Epithelial cell of proximal tubule (primary cell): ENCODE measurements at places on chromosomes 3 and 15. TPM values are rescaled to one million over a fixed set of nuclear protein-coding genes. Genes with fewer than 3 reads are reported as not detected.

Gene SERPINI2
- not detected in 2 replicates for total RNA-seq

Gene CTXND1
- not detected in 2 replicates for total RNA-seq

Gene XCR1
- total RNA-seq: not detected in 2 replicates

Gene RASGRP1
- total RNA-seq: 0.43 and 3.5 TPM in 2 replicates

Gene SAMMSON
- not detected in 2 replicates for total RNA-seq

Gene PLAAT1
- 2.1 and 4.8 TPM in 2 replicates for total RNA-seq

Gene KIF23
- total RNA-seq: 71.5 and 87.9 TPM in 2 replicates

Gene RASA2
- total RNA-seq: 10.1 and 15.1 TPM in 2 replicates

Gene ZBED2
- total RNA-seq: 2.4 and 14.7 TPM in 2 replicates

DNA sequence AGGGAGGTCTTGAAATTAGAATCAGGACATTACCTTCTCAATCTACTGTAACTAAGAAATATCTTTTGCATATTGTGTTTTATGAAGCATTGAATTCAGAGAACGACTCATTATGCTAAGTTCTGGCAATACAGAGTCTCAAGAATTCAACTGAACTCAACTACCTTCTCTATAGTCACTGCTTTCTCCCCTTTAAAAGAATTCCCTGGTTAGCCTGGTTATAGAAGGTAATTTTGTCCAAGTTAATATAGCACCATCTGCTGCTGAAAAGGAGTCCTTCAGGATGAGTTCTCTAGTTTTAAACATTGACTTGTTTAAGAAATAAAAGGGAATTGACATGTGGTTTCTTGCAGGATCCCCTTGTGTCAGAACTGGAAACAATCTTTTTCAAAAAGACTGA is 60.2 kb downstream of the IL16 start:
- DNase-seq: no peak

- no peak for DNase-seq
These were observed 2.1 kb downstream of the ACVR2B start for GRCh38 chr3:38455639-38456430.

DNA sequence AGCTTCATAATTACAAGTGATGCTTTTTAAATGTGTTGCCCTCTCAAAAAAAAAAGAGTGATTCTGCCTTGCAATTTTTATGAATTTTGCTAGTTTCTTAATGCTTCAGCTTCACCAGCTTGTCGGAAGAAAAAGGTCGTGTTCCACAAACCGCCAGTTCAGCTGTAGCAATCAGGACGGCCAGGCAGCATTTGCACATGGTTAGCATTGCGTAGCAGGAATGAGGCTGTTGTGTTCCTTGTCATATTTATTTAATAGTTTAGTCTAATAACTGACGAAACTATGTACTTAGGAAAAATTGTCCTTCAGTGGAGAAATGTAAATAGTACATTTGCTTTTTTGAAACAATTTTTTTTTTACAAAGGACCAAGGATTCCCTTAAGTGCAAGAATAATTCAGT is 64.9 kb upstream of the SELENOK start:
- DNase-seq: no peak

DNA sequence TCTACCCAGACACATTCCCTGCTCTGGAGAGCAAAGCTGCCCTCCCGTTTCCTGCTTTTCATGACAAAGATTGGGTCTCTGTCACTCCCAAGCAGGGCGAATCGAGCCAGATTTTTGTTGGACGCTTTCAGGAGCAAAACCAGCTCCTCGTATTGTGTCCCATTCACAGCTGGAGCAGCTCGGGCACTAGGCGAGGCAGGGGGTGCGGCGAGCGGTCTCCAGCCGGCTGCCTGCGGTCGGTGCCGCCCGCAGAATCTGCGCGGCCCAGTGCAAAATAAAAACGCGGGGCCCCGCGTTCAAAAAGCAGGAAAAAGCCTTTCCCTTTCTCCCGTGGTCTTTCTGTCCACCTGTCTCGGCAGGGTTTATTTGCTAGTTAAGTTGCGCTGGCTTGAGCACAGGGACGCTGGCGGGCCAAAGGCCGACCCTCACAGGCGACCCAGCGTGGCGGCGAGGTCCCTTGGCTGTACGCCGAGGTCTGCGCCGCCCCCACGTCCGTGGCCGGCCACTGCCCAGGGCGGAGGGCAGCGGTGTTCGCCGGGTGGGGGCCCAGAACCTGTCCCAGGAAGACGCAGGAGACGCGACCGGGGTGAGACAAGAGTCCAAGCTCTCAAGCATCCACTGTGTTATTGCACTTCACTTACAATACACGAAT is 71.2 kb downstream of the CYP19A1 start:
- DNase-seq: no peak

- DNase-seq: no peak
These were observed 241.0 kb upstream of the NR2F2 start for GRCh38 chr15:96089405-96090058.

DNA sequence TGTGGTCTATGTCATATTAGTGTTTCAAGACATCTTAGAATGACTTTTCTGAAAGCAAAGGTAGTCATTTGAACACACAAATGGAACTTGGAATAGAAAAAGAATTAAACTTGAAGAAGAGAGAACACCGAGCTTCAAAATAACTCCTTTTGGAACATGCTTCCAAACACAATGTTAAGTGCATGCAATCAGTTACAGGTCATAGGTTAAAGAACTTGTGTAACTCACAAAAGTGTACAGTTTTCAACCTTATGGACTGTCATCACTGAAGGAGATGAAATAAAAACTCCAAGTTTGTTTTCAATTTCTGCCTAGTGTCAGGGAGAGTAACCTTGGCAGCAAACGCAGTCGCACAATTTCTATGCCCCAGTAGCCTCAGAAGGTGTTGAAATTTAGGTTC is 192.9 kb upstream of the NECTIN3 start:
- no peak for DNase-seq

GRCh38 chr15:61216519-61216918 is 12.6 kb downstream of the RORA start:
- no peak for DNase-seq

DNA sequence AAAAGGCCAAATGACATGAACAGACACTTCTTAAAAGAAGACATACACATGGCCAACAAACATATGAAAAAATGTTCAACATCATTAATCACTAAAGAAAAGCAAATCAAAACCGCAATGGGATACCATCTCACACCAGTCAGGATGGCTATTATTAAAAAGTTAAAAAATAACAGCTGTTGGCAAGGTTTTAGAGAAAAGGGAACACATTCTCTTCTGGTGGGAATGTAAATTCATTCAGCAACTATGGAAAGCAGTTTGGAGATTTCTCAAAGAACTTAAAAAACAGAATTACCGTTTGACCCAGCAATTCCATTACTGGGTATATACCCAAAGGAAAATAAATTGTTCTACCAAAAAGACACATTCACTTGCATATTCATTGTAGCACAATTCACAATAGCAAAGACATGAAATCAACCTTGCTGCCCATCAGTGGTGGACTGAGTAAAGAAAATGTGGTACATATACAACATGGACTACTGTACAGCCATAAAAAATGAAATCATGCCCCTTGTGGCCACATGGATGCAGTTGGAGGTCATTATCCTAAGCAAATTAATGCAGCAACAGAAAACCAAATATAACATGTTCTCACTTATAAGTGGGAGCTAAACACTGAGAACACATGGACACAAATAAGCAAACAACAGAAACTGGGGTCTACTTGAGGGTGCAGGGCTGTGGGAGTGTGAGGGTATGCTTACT is 190.7 kb upstream of the MCTP2 start:
- DNase-seq: no peak

DNA sequence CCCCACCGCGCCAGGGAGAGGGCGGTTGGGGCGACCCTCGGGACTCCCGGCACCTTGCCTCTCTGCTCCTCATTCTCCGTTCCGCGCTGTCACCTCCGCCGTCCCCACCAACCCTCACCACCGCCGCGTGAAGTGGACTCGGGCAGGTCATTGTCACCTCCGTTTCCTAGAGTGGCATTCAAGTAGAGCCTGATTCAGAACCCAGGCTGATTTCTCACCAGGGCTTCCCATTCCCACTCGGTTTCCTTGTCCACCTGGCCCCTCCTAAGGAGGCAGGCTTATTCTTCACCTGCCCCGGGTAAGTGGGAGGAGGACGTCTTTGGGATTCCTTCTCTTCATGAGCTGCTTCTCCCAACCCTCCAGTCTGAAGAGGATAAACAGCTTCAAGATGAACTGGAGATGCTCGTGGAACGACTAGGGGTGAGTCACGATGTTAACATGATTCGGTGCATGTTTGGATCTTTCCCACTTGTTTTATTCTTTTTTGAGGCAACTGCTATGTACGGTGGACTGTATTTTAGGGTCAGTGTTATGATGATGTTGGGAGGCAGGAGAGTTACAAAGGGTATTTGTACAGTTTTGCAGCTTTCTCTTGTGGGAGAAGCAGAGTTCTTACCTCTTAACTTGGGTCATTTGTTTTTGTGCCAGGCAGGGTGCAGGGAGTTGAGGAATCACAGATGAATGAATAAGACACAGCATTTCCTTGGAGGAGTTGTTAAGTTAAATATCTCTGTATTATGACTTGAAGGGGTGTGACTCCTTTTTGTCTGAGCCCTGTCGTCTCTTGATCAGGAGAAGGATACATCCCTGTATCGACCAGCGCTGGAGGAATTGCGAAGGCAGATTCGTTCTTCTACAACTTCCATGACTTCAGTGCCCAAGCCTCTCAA is 692 bp downstream of the PSMD2 start:
- no peak for DNase-seq

DNA sequence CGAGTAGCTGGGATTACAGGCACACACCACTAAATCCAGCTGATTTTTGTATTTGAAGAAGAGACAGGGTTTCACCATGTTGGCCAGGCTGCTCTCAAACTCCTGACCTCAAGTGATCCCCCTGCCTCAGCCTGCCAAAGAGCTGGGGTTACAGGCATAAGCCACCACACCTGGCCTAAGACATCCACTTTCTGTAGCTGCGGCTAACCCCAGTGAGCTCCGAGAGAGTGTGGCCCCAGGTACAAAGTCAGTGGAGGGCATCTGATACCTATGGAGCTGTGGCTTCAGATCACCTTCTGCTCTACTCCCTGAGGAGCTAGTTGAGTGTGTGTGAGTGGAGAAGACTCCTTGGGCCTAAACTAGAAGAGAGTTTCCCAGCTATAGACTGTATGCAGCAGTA is 189.3 kb upstream of the TSC22D2 start:
- no peak for DNase-seq

GRCh38 chr15:59447367-59447766 is 9.4 kb downstream of the FAM81A start:
- DNase-seq: no peak

GRCh38 chr3:147654827-147655226 is 245.7 kb downstream of the ZIC1 start:
- DNase-seq: no peak

DNA sequence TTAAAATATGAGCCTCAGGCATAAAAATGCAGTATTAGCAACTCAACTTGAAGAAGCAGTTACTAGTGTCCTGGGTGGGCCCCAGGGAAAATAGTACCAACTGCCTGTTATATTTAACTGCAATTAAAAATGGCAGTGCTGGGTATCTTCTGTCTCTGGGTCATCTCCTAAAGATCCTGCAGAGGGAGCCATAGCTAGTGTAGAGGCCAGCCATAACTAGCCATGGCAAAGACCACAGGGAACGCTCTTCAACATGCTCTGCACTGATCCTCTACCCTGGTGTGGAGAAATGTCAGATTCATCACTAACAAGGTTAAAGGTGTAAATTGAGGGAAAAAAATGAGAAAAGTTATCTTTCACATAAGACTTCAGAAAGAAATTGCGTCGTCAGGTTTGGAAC is 181.3 kb downstream of the SNRPN start:
- DNase-seq: no peak

DNA sequence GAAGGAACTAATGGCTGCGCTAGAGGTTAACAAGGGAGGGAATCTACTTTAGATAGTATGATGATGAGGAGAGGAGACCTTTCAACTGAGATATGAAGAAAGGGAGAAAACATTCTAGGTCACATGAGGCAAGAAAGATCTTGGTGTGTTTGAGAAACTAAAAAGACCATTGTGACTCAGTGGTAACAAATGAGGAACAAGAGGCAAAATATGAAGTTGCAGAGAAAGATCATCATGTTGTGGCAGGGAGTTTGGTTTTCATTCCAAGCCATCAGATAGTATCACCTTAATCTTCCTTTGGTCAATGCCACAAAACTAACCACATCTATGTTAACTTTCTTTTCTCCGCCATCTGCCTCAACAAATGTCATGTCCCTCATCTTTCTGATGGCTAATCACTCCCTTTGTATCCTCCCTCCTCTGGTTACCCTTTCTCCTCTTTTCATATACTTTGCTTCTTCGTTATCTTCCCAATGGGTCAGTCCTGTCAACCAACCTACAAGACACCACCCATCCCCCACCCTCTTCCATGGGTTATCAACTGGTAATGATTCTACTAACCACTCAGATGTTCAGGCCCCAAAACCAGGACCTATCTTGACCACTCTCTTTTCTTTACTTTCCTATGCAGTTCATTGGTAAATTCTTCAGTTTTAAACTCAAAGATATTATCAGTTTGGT is 2.4 kb upstream of the PDCD6IP start:
- no peak for DNase-seq

- DNase-seq: no peak
These were observed 201.0 kb upstream of the GBE1 start for GRCh38 chr3:81962396-81962795.

- peak; percentile 50 for DNase-seq
These were observed 452.5 kb downstream of the RAP2B start for GRCh38 chr3:153614563-153614962.

- DNase-seq: no peak
These were observed 149.0 kb downstream of the USP13 start for GRCh38 chr3:179801856-179802255.

DNA sequence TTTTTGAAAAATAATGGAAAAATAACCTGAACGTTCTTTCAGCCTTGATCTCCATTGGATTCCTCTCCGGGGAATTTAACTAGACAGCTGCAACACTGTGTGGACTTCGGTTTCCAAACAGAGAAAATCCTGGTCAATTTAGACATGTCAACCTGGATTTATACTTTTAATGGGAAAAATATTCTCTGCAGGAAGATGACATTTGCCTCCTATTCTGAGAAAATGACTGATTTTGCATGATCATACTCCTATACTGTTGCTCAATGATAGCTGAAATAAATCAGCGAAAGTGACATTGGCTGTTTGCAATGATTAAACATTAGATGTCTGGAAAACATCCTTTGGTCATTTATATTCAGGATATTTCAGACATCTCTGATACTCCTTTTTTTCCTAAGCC is 94.8 kb downstream of the GABRG3 start:
- DNase-seq: no peak

GRCh38 chr3:13840456-13840855 is 39.4 kb downstream of the WNT7A start:
- no peak for DNase-seq

GRCh38 chr3:183868796-183869195 is 15.9 kb downstream of the PARL start:
- no peak for DNase-seq
